T-cell (primary cell): ENCODE measurements at places on chromosomes 3 and 15. TPM values are rescaled to one million over a fixed set of nuclear protein-coding genes. Genes with fewer than 3 reads are reported as not detected.

The MESP2 gene
- total RNA-seq = not detected

The ASB14 gene
- not detected for total RNA-seq

The CLDND1 gene
- total RNA-seq = 264 TPM

The CAPN3 gene
- total RNA-seq = 13.4 TPM

- H3K36me3 ChIP-seq = peaks cover 15% of the 10 kb centered on the region
- H3K4me1 ChIP-seq = peaks cover 36% of the 10 kb centered on the region
- no peak overlapping the region for H3K27ac ChIP-seq
- no peak overlapping the region for H3K4me3 ChIP-seq
- no peak for DNase-seq
These were observed 57.9 kb downstream of the RGMA start for GRCh38 chr15:93031103-93031464.

The KNG1 gene
- total RNA-seq = 0.22 TPM

- no peak for DNase-seq
- H3K27ac ChIP-seq = no peak overlapping the region
- H3K27me3 ChIP-seq = no peaks in the 10 kb centered on the region
- no peaks in the 10 kb centered on the region for H3K4me1 ChIP-seq
- no peak overlapping the region for H3K4me3 ChIP-seq
These were observed 1.0 kb upstream of the MAP3K13 start for GRCh38 chr3:185361920-185362319.

DNA sequence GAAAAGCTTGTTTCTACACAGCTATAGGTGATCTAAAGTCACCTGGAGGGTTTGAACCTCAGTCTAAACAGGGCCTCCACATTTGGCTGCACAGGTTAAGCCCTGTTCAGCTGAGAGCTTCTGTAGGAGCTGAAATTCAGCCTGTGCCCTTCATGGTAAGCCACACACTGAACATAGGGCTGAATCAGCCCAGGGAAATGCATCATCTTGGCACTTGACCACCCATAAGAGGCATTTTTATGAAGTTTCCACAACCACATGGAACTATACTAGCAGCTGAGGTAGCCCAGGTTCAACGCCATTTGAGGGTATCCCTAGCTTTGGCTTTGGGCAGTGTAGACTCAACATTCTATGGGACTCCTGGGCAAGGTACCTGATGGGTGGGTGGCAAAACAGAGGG lies 126.8 kb downstream of the FAM174B start:
- H3K4me3 ChIP-seq = no peak overlapping the region
- peaks cover 18% of the 10 kb centered on the region for H3K27me3 ChIP-seq
- no peaks in the 10 kb centered on the region for H3K4me1 ChIP-seq
- DNase-seq = no peak
- H3K27ac ChIP-seq = no peak overlapping the region
